ENCODE measurements at places on chromosomes 3 and 15.

GRCh38 chr3:105970283-105970682 lies 101.5 kb upstream of the CBLB start:
- no peak for DNase-seq

GRCh38 chr3:143182866-143183664 lies 63.5 kb downstream of the CHST2 start:
- no peak for DNase-seq

DNA sequence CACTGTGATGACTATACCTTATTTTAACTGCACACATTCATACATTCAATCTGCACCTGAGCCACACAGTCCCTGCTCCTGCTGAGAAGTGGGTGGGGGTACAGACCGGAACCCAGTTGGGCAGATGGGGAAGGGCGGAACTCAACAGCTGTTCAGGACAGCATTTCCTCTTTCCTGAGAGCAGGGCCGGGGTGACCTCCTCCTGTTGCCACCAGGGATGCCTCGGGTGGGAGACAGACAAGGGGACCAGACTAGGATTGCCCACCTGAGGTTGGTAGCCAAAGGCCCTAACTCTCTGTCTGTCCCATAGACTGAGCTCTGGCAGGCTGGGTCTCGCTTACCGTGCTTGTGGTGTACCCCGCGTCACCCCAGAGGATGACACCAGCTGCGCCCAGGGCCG lies 3.9 kb downstream of the HYAL2 start:
- no peak for DNase-seq

GRCh38 chr3:51682079-51682478 lies 11.0 kb downstream of the TEX264 start:
- peak; percentile 64 for DNase-seq

DNA sequence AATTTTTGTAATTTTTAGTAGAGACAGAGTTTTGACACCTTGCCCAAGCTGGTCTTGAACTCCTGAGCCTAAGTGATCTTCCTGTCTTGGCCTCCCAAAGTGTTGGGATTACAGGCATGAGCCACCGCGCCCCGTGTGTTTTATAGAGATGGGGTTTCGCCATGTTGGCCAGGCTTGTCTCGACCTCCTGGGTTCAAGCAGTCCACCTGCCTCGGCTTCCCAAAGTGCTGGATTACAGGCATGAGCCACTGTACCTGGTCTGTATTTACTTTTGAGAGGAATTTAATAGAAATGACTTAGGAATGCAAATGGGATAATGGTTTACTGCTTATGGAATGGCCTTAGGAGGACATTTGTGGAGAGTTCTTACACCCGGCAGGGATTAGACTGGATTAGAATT lies 10.8 kb downstream of the TATDN2 start:
- no peak for DNase-seq

GRCh38 chr3:16528581-16528993 lies 15.1 kb upstream of the RFTN1 start:
- DNase-seq = no peak

- no peak for DNase-seq
Observed at GRCh38 chr15:25641762-25642161, 202.9 kb upstream of the UBE3A start.

- peak; percentile 78 for DNase-seq
Observed at GRCh38 chr3:179653096-179653797, 407 bp downstream of the USP13 start.

DNA sequence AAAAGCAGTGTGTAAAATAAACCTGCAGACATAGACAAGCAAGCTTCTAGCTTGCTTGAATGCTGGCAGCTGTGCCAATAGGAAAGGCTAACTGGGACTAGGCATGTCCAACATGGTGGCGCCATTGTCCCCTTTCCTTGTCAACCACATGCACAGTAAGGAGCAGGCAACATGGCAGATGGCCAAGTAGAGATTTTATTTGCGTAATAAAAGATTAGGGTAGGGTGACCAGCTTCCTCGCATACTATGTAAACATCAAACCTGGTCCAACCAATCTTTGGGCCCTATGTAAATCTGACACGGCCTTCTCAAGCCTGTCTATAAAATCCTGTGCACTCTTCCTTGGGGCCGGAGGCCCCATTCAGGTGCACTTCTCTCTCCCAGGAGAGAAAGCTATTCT lies 575.4 kb upstream of the GOLIM4 start:
- no peak for DNase-seq

GRCh38 chr3:170240142-170240541 lies 17.9 kb downstream of the PRKCI start:
- no peak for DNase-seq

- no peak for DNase-seq
Observed at GRCh38 chr3:118557513-118557912, 477.1 kb downstream of the IGSF11 start.

- no peak for DNase-seq
Observed at GRCh38 chr15:94099574-94099960, 131.8 kb upstream of the MCTP2 start.

GRCh38 chr3:51340989-51341636 lies 44.0 kb upstream of the MANF start:
- no peak for DNase-seq

- no peak for DNase-seq
Observed at GRCh38 chr3:122301063-122301462, 24.0 kb upstream of the CSTA start.

DNA sequence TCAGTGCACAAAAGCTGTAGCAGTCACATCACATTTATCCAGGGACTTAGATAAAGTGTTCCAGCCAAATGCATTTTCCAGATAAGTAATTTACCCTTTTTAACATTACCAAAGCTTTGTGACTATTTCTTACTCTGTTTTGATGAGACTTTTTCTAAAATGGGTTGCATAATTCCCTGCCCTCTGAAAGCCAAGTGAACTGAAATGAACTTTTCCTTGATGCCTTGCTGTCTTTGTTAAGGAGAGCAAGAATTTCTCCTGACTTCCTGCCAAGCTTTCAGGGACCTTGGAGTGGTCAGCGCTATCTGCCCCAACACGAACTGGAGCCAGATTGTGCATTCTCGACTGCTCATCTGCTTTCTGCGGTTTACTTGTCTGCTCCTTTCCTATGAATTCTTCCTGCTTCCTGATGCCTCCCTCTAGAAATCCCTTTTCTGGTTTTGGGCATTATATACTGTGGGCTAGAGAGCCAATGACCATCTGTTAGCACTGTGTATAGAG lies 34.8 kb downstream of the EIF4E3 start:
- no peak for DNase-seq

DNA sequence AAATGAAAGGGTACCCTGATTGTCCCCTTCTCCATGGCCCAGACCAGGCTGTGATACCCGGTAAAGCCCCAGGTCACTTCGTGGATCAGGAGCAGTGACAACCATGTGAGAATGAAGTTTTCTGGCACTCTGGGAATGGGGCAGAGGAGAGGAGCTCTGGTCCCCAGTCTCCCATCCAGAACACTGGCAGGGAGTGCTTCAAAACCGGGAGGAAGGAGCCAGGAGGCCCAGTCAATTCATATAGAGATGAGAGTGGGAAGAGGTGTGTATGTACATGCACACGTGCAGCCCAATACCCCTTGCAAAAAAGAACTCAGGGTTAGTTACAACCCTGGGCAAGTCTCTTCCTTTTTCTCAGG lies 101.4 kb upstream of the TLE3 start:
- DNase-seq = no peak

DNA sequence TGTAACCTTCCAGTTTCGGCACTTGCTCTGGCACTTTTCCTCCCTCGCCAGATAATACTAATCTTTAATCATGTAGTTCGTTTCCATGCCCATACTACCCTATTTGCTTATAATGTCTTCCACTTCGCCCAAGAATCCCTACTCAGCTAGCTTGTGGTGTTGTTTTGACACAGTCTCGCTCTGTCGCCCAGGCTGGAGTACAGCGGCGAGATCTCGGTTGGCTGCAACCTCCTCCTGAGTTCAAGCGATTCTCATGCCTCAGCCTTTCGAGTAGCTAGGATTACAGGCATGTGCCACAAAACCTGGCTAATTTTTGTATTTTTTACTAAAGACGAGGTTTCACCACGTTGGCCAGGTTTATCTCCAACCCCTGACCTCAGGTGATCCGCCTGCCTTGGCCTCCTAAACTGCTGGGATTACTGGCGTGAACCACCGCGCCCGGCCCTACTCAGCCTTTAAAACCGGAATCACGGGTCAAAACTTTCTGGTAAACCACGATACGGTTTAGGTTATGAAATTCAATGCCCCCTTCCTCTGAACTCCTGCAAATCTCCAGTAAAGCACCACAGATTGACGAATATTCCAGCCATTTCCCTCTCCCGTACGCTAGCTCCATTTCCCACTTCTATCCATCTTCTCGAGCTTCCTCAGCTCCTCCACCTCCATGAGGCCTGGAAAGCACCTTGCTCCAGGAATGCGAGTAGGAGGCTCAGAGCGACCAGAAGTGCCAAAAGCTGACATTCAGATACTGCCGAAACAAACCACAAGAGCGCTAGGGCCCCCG lies 878 bp upstream of the RAD51 start:
- no peak for DNase-seq

DNA sequence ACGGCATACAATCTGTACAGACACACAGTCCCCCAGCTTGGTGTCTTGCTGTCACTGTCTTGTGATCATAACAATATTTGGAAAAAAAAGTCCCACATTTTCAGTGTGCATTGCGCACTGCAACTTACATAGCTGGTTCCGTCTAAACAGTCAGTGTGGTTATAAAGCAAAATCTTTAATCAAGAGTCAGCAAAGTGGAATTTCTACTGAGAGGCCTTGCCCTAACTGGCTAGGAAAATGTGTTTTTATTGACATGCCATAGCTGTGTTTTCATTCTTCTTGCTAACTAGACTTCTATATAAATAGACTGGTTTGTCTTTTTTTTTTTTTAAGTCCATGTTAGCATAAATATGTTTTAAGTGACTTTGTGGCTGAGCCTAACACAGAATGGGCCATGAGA lies 174.8 kb downstream of the POLR2M start:
- DNase-seq = no peak

GRCh38 chr15:99212406-99212805 lies 37.0 kb downstream of the TTC23 start:
- DNase-seq = no peak

GRCh38 chr15:79516155-79516554 lies 84.0 kb downstream of the MINAR1 start:
- no peak for DNase-seq

- DNase-seq = no peak
Observed at GRCh38 chr3:65170390-65171042, 482.7 kb upstream of the ADAMTS9 start.

DNA sequence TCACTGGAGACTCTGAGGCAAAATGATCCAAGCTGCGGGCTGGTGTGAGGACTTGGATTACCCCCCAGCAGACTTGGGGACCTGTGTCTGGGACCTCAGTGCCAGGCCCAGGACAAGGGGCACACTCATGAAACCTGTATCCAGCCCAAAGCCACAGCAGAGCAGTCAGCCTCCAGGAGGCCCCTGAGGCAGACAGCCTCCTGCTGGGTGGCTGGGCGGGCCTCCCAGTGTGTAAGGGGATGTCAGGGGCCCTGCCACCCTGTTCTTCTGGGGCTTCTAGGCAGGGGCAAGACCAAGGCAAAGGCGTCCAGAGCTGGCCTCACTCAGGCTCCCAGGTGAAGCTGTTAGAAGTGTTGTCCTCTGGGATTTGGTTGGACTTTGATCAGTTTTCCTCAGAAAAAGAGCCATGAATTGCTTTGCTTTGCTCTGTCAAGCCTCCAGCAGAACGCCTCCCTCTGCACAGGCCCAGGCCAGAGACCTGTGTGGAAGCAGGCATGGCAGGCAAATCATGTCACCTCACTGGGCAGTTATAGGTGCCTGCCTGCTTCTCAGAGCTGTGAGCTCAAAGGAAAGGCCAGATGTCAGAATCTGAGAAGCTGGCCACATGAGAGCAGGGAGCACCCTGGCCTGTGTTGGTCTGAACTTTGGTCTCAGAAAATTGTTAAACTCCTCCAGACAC lies 77.4 kb downstream of the SMAD6 start:
- no peak for DNase-seq

DNA sequence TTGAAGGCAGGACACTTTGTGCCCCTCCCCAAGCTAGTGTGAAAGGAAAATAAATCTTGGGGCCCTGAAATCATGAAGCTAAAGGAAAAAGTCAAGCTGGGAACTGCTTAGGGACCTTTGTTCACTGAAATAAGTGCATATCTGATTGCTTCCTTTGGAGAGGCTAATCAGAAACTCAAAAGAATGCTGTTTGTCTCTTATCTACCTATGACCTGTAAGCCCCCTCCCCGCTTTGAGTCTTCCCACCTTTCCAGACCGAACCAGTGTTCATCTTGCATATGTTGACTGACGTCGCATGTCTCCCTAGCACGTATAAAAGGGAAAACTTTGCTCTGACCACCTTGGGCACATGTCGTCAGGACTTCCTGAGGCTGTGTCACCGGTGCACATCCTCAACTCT lies 53.1 kb downstream of the SLC30A4 start:
- DNase-seq = no peak

GRCh38 chr15:52090193-52090592 lies 22.4 kb downstream of the BCL2L10 start:
- no peak for DNase-seq

- DNase-seq = no peak
Observed at GRCh38 chr3:186162221-186162620, 53.3 kb upstream of the ETV5 start.

- DNase-seq = no peak
Observed at GRCh38 chr3:79835701-79836100, 67.9 kb upstream of the ROBO1 start.

DNA sequence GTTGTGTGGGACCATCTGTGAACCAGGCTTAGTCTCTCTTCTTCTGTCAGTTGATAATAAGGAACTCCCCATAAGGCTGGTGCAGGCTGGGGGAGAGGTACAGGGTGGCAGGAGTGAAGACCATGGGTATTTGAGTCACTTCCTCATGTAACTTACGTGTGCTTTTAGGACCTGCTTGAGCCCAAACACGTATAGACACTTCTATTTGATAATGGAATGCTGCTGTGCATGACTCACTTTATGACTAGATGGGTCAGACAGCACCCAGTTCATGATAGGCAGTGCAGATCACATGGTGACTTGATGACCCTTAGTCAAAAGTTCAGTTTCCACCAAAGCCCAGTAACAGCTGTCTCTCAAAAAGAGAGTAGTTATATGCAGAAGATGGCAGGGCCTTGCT lies 490.9 kb downstream of the ZBBX start:
- no peak for DNase-seq

GRCh38 chr15:98787936-98788757 lies 139.8 kb downstream of the IGF1R start:
- DNase-seq = no peak

DNA sequence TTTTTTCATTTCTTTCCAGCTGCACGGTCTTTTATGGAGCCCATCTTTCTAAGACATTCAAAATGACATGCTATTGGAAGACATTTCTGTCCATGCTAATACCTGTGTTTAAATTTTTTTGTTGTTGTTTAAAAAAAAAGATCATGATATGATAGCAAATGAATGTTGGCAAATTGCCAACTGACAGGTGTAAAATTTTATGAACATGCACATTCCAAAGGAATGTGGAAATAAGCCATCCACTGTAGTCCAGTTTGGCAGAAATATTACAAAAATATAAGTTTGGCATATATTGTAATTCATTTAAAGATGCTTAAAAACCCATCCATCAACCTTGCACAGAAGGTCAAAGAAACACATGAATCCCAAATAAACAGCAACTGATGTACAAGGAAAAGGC lies 75.6 kb upstream of the WNT5A start:
- no peak for DNase-seq

GRCh38 chr3:194140520-194141414 lies 4.8 kb downstream of the HES1 start:
- peak; percentile 23 for DNase-seq
